ENCODE measurements at places on chromosomes 16 and 17.

- no peak for DNase-seq
These were observed 13.7 kb downstream of the CAMKK1 start for GRCh38 chr17:3879186-3879585.

- DNase-seq, result peak; percentile 50
These were observed 5.8 kb downstream of the FOXL1 start for GRCh38 chr16:86584071-86584685.

DNA sequence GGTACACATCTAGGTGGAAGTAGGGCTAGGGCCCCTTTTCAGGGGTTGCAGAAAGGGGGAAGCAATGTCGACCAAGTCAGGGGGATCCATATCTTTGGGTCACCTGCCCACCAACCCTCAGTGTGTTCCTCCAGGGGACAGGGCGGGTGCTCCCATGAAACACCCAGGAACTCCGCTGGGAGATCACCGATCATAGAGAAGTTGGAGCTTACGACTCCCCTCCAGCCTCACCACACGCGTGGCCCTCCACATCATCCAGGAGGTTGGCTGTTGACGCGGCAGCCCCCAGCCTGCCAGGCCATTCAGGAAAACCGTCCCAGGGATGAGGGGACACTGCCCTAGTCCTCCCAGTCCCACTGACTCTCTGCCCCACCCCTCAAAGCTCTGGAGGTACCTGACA is 17.3 kb upstream of the MRPS23 start:
- no peak for DNase-seq

DNA sequence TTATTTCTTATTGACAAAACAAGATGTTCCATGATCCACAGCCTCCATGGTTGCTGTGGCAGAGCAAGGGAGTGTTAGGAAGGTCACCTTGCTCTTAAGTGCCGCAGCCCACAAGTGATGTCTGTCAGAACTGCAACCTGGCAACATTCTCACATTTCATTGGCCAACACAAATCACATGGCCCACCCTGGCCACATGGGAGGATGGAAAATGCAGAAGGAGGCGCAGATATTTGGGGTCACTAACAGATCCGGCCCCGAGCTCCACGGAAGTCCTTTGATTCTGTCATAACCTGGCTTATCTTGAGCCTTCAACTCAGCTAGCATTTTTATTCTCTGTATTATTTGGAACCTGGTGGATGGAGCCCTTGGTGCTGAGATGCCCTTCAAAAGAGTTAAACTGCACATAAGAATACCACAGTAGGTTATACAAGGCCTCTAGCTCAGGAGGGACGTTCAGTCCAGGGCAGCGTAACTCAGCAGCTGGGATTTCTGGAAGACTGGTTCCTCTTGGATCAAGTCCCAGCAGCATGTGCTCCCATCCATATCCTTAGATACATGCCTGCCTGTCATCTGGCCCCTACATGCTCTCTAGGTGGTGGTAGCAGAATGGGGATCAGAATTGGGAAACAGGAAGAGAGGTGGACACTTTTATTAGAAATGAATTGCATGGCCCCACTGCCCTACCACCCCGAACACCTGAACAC is 508.1 kb downstream of the HAPSTR1 start:
- no peak for DNase-seq

DNA sequence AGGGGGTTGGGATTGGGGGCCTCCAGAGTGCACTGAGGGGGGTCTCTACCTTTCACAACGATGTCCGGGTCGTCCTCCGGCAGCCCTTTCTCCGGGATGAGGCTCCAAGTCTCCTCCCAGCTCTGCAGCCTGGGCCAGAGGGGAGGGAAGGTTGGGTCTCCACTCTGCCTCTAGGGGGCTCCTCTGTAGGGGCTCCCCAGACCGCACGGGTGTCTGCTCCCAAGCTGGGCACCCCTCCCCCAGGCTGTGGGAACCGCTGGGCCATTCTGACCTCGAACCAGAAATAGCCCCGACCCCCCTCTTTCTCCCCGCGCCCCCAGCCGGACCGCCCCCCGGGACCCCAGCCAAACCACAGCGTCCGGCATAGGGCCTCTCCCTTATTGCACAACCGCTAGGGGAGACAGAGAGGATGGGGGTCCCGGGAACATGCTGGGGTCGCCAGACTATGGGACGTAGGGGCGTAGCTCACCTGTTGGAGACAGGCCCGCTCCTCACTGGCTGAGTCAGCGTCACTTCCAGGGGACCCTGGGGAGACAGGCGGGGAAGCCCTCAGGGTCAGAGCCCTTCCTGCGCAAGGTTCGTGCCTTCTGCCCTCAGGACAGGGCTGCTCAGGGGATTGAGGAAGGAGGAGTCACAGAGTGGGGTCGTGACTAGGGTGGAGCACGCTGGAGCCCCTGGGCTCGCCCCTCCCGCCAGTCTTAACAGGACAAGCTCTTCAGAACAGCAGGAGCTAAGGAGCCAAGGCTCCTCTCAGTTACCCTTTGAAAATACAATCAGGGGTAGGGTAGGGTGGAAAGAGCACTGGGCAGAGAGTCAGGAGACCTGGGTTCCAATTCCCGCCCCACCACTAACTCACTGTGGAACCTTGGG is 2.7 kb downstream of the PLEKHH3 start:
- DNase-seq, result no peak

DNA sequence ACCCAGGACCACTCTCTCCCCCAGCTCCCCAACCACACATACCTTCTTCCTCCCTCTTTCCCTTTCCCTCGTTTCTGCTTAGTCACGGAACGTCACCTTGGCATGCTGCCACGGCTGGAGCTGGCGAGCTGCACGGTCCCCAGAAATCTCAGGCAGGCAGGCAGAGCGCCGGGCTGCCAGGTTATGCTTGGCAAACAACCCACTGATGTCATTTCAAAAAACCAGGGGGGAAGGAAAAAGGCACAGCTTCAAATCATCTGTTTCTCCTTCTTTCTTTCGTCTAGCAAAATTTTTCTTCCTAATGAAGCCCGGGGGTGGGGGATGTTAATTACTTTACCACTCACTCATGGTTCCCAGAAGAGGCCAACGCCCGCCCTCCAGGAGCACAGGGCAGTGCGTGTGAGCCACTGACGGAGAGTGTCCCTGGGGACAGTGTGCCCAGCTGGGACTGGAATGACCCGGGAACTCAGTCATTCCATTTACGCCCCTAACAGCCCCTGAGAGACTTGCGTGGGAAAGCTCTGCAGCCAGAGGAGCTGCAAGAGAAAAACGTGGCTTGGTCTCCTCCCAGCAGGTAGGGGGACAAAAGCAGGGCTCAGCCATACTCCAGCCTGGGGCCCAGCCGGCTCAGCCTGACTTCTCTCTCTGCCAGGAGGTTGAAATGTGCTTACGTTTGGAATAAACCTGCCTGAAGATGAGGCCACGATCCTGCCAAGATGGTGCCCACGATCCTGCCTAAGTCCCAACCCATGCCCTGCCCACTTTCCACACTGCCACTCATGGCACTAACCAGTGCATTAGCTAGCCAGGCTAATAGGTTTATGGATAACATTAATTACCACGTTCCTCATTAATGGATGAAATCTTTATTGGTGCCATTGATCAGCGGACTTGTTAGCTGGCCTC is 198.9 kb downstream of the ZFHX3 start:
- peak; percentile 96 for DNase-seq

DNA sequence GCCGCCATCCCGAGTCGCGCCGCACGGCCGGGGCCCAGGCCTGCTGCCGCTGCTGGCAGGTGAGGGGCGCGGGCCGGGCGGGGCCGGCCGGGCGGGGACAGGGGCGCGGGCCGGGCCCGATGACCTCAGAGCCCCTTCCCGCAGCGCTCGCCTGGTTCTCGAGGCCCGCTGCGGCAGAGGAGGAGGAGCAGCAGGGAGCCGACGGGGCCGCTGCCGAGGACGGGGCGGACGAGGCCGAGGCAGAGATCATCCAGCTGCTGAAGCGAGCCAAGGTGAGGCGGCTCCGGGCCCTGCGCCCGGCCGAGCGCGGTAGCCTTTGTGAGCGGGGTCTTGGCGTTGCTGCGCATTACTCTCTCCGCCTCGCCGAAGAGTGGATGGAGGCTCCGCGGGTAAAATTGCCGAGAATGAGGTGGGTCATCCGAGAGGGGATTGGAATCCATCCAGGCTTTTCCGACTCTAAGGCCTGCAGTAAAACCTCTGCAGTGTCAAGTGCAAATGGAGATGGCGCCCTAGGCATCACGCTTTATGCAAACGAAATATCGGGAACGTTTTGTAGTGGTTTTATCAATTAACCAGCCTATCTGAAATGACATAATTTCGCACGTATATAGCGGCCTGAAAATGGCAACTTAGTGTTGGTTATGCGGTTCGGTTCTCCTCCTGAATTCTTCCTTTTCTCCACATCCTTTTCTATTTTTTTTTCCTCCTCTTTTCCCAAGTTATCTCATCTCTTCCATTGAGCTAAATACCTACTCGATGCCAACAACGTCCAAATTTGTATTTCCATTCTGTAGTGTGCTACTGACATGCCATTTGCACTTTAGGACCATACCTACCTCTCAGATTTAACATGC is 577 bp downstream of the TTC19 start:
- no peak for DNase-seq

- DNase-seq, result no peak
These were observed 16.0 kb downstream of the CENPX start for GRCh38 chr17:82006468-82007227.

- no peak for DNase-seq
These were observed 16.2 kb downstream of the CIAPIN1 start for GRCh38 chr16:57430955-57431354.

GRCh38 chr17:82753201-82753464 is 1.3 kb downstream of the TBCD start:
- no peak for DNase-seq

GRCh38 chr16:85448557-85449190 is 164.4 kb upstream of the GSE1 start:
- DNase-seq, result no peak

GRCh38 chr16:2475413-2476344 is 752 bp downstream of the TBC1D24 start:
- no peak for DNase-seq

- no peak for DNase-seq
These were observed 116.3 kb upstream of the FOXF1 start for GRCh38 chr16:86393907-86394626.

DNA sequence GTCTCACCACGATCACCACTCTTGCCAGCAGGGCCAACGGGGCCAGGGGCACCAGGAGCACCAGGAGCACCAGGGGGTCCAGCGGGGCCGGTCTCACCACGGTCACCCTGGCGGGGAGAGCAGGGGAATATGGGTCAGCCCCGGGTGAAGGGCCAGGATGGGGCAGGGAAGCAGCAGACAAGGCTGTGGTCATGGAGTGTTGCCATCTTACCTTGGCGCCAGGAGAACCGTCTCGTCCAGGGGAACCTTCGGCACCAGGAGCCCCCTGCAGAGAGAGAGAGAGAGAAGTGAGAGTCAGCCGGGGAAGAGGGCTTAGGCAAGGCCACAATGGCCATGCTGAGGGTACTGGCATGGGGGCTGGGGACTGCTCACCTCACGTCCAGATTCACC is 12.9 kb downstream of the COL1A1 start:
- no peak for DNase-seq

GRCh38 chr16:85520853-85521521 is 92.1 kb upstream of the GSE1 start:
- no peak for DNase-seq

- peak; percentile 75 for DNase-seq
These were observed 5.3 kb downstream of the RPL13 start for GRCh38 chr16:89565506-89566372.

- DNase-seq, result no peak
These were observed 86.8 kb downstream of the AXIN2 start for GRCh38 chr17:65474660-65475059.

DNA sequence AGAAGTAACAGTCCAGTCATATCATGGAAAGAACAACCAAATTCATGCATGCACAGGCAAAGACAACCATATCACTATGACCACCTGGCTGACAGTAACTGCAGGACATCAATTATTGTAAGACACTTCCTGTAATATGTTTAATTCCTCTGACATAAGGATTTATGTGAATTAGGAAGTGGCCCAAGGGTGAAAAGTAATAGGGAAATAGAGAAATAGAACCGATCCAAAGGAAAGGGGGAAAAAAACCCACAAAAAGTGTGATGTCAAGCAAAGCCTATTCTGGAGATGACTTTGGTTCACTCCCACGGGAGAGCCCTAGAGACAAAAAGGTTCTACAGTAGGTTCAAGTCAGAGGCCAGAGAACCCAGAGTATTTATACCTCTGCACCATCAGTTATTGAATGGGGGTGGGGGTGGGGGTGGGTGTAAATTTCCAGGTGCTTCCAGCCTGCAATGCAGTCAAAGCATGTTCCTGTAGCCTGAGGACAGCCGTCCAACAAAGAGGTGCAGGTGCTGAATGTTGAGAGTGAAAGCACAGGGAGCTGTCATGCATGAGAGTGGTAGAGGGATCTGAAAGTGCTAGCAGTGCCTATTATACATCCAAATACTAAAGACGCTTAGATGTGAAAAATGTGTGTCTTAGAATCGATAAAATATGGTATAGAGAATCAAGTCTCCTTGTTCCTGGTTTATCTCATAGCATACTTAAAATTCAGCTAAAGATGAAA is 95.6 kb upstream of the HLF start:
- no peak for DNase-seq

- DNase-seq, result peak; percentile 42
These were observed at the start of gene BTBD17 for GRCh38 chr17:74361230-74362068. Gene BTBD17 (minus strand): TSS chr17:74361868. CDS start chr17:74361819, 49 bp downstream.

DNA sequence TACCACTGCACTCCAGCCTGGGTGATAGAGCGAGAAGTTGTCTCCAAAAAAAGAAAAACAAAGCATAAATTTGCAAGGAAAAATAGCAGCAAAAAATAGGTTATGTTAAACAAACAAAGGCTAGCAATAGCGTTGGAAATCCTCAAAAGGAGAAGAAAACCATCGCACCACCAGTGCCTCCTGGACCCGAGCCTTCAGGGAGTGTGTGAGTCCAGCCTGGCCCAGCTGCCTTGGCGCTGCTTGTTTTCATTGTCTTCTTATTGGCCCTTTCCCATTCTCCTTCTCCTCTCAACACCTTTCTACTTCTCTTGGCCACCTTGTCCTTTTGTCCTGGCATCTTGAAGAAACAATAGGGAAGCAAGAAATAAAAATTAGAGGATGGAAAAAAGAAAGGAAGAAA is 4.5 kb upstream of the UBALD2 start:
- DNase-seq, result no peak

- DNase-seq, result peak; percentile 94
These were observed 4.8 kb downstream of the SCGB1C2 start for GRCh38 chr17:142102-142661.

- no peak for DNase-seq
These were observed 29.7 kb downstream of the FAM222B start for GRCh38 chr17:28812748-28813377.

DNA sequence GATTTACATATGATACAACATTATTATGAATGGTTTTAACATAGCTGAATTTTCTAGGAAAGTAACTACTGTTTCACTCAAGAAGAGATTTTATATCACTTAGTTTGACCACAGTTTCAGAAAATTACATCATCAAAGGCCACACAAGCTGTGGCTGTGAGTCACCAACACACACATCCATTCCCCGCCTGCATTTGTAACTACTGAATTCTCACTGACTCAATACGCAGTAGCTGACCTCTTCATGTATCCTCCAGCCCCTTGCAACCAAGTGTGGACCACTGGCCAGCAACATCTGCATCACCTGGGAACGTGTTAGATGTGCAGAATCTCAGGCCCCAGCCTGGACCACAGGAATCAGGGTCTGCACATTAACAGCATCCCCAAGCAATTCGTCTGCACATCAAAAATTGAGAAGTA is 197.6 kb downstream of the XYLT1 start:
- DNase-seq, result peak; percentile 62

GRCh38 chr17:35745246-35745645 is 7.8 kb downstream of the GAS2L2 start:
- DNase-seq, result no peak

- DNase-seq, result peak; percentile 85
These were observed 13.7 kb downstream of the PITPNC1 start for GRCh38 chr17:67390646-67391361.

GRCh38 chr17:61338000-61338798 is 61.4 kb upstream of the TBX2 start:
- DNase-seq, result peak; percentile 28
